ENCODE measurements at places on chromosomes 13 and 19.

DNA sequence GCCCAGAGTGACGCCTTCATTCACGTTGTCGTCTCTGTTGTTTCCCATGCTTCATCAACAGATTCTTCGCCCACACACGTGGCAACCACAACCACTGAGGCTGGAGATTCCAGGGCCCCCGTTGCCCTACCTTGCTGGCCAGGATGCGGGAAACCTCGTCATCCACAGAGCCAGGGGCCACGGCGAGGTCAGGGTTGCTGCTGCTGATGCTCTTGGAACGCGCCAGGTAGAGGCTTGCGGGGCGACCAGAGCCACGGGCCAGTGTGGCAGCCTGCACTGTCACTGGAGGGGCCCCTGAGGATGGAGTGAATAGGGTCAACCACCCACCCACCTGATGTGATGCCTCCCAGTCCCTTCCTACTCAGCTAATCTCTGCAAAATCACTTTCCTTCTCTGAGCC, 6.3 kb upstream of the ANGPTL8 start:
- no peak for DNase-seq

GRCh38 chr13:48600374-48601364, 53.1 kb upstream of the CYSLTR2 start:
- peak; percentile 41 for DNase-seq

DNA sequence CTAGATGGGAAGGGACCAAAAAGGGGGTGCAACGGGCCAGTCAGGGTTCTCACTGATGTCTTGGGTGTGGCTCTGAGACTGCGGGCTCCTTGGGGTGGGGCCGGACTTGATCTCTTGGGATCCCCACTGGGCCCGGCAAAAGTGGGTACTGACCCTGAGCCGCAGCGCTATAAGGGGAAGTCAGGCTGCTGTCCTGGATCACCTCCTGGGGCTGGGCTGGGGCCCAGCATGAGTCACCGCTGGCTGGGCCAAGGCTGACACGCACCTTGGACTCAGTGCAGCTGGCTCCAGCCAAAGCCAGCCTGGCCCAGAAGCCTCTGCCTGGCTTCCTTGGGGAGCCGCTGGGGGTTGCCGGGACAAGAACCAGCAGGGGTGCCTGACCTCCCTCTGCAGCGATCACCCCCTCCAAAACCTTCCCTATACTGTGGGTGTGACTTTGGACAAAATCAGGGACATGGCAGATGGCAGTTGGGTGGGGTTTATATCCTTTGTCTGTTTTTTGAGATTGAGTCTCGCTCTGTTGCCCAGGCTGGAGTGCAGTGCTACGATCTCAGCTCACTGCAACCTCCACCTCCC, 617 bp upstream of the IQCN start:
- peak; percentile 65 for DNase-seq

- no peak for DNase-seq
These were observed 365 bp downstream of the PPP6R1 start for GRCh38 chr19:55258476-55258827.

DNA sequence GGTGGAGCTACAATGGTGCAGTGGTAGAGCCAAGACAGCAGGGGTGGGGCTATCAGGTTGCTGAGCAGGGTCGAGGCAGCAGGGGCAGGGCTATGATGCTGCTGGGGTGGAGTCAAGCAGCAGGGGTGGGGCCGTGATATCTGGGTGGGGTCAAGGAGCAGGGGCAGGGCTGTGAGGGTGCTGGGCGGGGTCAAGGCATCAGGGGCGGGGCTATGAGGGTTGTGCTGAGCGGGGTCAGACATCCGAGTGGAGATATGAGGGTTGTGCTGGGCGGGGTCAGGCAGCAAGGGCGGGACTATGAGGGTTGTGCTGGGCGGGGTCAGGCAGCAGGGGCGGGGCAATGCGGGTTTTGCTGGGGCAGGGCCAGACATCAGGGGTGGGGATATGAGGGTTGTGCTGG, 14.7 kb downstream of the HCN2 start:
- no peak for DNase-seq

GRCh38 chr13:24134231-24134630, 26.3 kb upstream of the SPATA13 start:
- DNase-seq: no peak

DNA sequence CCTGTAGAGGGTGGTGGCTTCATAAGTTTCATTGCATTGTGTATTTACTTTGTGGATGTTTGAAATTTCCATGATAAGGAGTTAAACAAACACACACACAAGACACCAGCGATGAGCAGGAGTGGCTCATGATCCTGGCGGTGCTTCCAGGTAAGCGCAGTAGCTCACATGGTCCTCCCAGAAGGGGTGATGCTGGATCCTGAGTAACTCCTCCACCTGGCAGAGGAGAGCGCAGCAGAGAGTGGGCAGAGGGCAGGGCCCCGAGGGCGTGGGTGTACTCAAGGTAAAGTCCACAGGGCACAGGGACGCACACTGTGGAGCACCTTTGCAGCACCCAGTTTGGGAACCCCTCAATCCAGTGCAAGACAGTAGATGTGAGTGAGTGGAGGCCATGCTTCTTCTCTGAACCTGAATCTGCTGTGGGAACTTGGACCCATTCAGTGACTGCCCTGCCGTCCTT, 54.0 kb downstream of the RFX2 start:
- no peak for DNase-seq

GRCh38 chr19:14659874-14660489, 14.7 kb downstream of the ADGRE3 start:
- DNase-seq: no peak

GRCh38 chr13:111879719-111880118, 187.2 kb upstream of the SOX1 start:
- DNase-seq: no peak

GRCh38 chr13:78593652-78594455, 9.5 kb downstream of the POU4F1 start:
- DNase-seq: no peak

GRCh38 chr13:100734194-100734720, 59.7 kb upstream of the TMTC4 start:
- DNase-seq: no peak

- no peak for DNase-seq
These were observed 2056.0 kb downstream of the OLFM4 start for GRCh38 chr13:55084630-55085029.

GRCh38 chr13:31631746-31632145, 107.6 kb upstream of the RXFP2 start:
- no peak for DNase-seq

GRCh38 chr13:60647547-60647946, 250.5 kb downstream of the TDRD3 start:
- no peak for DNase-seq

DNA sequence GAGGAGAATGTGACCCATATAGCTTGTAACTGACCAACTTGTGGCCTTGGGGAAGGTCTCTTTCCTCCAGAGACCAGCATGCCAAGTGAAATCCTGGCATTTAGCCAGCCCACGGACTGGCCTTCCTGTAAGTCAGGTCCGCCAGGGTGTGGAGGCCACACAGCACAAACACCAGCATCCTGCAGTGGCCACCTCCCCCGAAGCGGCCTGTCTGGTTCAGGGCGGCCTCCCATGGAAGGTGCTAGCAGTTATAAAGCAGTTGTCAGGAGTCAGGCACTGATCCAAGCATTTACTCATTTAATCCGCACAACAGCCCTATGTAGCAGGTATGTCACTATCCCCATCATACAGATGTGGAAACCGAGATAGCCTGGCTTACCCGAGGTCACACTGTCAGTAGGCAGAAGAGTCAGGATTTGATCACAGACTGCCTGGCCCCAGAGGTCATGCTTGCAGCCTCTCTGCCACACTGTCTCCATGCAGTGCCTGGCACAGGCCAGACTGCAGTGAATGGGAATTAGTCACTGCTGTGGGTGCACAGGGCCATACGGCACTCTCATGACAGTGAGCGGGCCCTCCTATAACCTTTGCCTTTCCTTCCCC, 36.7 kb downstream of the CAPN12 start:
- DNase-seq: peak; percentile 91

DNA sequence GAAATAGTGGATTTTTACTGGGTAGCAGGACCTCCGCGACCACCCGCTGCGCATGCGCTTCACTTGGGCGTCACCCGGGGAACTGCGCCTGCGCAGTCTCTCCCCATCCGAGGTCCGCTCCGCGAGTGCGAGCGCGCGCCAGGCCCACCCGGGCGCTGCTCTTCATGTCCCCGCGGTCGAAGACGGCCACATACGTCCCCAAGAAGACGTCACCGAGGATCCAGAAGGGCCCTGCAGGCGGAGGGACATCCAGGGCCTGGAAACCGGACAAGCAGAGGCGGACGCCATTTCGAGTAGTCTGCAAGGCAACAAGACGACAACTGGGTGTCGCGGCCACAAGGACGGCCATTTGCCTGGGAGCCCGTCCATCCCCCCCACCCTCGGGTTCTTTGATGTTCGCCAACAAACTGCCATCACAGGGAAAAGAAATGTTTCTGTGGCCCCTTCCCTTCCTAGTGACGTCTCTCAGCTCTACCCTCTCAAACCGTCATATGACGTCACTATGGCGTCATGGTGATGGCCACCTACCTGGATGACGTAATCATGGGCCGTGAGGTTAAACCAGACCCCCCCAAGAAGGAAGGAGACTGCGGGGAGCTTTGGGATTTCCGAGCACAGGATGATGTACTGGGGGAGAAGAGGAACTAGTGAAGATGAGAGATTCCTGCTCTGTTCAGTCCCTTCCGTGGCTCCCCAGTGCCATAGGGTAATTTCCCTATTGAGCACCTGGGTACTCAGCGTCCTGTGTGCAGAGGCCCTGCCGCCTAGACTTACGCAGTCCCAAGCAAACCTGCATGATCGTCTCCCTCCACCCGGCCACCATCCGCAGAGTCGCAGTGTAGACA, 6.7 kb downstream of the NAPSA start:
- DNase-seq: no peak

GRCh38 chr19:51258165-51259160, 7.6 kb downstream of the SIGLECL1 start:
- DNase-seq: no peak

DNA sequence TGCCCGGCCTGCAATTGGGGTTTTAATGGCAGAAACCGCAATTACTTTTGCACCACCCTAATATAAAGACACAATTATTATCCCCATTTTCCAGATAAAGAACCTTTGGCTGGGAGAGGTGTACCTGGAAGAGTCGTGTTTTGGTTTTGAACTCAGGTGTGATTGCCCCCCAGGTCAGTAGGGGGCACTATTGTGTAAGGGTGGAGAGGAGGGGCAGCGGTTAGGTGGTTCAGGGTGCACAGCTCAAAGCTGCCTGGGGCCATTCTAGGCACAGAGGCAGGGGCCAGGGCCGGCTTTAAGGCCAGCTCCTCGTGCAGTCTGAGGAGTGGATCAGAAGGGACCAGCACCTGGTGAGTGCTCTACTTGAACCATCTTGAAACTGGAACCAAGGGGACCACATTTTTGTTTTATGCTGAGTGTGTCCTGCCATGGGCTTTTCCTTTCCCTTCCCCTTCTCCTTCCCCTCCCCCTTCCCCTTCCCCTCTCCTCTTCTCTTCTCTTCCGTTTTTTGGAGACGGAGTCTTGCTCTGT, 5.8 kb upstream of the FCGRT start:
- DNase-seq: peak; percentile 12

DNA sequence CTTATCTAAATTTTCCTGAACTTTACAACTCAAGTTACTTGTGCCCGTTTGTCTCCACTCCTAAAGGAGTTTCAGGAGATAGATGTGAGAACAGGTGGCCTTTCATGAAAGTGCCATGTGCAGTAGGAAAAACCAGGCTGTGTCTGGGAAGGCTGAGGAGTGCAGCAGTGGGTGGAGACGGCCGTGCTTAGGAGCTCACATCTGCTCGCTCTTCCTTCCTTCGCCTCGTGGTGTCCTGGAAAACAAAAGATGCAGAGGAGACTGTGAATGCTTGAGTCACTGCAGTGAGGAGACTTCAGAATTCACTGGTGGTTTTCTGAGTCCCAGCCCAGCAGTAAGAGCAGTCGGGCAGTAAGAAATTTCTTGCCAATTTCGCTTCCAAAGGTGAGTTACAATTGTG, 138.4 kb upstream of the RNF113B start:
- no peak for DNase-seq

DNA sequence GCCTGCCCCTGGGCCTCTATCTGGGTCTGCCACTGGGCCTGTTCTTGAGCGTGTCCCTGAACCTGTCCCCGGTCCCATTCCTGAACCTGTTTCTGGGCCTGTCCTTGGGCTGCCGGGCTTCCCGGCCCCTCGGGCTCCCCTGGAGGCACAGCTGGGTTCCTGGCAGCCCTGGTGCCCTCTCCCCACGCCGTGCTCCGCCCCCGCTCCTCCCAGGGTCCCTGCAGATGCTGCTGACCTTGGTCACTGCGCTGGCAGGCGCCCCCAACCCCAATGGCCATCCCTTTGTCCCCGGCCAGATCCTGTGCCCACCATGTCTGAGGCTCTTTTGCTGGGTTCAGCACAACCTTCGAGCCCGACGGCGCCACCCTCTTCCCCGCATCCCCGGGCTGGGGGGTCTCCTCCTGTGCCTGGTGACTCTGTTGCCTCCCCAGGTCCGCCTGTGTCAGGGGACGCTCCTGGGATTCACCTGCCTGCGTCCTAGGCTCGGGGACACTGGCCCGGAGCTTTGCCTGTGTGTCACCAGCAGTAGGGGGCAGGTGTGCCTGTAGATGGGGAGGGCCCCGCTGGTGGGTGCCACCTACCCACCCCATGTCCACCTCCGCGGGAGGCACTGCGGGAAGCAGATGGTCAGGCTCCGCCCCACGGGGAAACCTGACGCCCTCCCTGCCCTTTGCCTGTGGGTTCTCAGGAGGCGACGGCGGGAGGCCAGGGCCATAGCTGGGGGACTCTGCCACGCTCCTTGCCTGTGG, 41.0 kb upstream of the GRTP1 start:
- no peak for DNase-seq

DNA sequence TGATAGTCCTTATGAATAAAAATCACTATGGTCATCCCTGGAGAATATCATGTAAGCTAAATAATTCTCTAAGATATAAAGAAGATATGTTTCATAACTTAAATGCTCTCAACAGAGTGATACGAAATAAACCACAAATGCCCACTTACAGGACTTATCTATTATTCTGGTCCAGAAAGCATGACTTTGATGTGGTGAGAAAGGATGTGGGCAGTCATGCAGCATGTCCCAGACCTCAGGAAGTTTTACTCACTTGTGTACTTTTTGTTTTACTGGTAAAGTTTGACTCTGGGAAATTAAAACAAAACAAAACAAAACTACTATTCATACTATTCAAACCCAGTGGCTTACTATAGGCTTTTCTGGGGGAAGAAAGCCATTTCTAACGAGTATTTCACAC, 483.2 kb upstream of the SLITRK6 start:
- no peak for DNase-seq

DNA sequence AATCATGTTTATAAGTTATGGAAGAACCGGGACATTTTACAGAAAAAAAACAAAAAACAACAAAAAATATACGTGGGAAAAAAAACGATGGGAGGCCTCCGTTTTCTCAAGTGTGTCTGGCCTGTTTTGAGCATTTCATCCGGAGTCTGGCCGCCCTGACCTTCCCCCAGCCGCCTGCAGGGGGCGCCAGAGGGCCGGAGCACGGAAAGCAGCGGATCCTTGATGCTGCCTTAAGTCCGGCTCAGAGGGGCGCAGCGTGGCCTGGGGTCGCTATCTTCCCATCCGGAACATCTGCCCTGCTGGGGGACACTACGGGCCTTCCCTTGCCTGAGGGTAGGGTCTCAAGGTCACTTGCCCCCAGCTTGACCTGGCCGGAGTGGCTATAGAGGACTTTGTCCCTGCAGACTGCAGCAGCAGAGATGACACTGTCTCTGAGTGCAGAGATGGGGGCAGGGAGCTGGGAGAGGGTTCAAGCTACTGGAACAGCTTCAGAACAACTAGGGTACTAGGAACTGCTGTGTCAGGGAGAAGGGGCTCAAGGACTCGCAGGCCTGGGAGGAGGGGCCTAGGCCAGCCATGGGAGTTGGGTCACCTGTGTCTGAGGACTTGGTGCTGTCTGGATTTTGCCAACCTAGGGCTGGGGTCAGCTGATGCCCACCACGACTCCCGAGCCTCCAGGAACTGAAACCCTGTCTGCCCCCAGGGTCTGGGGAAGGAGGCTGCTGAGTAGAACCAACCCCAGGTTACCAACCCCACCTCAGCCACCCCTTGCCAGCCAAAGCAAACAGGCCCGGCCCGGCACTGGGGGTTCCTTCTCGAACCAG, 1.8 kb upstream of the APOE start:
- peak; percentile 10 for DNase-seq
